ENCODE measurements at places on chromosomes 6 and 20. TPM values are rescaled to one million over a fixed set of nuclear protein-coding genes. Genes with fewer than 3 reads are reported as not detected.

AIF1 gene
- polyA plus RNA-seq = not detected

PTCRA gene
- polyA plus RNA-seq = not detected

- no peak for DNase-seq
Observed at GRCh38 chr6:163197839-163198238, 216.7 kb upstream of the QKI start.

GRCh38 chr6:108565893-108566292, 5.2 kb downstream of the FOXO3 start:
- DNase-seq = no peak

DNA sequence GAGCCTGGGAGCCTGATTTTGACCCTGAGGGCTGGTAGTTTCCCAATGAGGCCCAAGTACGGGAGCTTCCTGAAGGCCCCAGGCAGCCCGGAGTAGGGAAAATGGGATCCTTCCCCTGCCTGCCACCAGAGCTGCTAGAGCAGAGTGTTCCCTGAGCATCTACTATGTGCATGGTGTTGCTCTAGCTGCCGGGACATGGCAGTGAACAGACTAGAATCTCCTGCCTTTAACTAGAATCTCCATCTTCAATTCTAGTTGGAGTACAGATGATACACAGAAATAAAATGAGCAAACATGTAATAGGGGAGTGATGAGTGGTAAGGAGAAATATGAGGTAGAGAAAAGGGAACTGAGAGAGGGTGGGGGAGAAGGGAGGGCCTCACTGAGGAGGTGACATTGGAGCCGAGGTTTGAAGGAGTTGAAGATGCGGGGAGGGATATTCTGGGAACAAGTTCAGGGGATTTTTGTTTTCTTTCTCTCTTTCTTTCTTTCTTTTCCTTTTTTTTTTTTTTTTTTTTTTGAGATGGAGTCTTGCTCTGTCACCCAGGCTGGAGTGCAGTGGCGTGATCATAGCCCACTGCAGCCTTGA, 18.5 kb downstream of the VSTM2L start:
- no peak for DNase-seq

PTK6 gene
- not detected for polyA plus RNA-seq

SUPT3H gene
- 6.0 TPM for polyA plus RNA-seq

DNA sequence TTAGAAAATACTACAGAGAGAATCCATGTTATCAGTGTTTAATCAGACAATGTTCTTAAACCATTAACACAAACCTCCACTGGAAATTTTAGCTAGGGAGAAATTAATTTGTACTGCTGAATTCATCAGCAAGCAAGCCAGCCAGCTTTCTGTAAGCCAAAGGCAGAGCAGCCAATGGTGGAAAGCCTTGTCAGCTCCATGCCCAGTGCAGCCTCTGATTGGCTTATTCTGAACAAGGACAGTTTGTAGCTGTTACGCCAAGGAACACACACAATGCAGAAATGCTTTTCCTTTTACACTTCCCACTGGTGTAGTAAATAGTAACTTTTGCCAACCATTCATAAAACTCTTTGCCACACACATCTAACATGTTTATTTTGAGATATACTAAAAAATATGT, 265.0 kb downstream of the TENT5A start:
- DNase-seq = no peak

GNAS-AS1 gene
- 0.65 TPM for polyA plus RNA-seq

DNA sequence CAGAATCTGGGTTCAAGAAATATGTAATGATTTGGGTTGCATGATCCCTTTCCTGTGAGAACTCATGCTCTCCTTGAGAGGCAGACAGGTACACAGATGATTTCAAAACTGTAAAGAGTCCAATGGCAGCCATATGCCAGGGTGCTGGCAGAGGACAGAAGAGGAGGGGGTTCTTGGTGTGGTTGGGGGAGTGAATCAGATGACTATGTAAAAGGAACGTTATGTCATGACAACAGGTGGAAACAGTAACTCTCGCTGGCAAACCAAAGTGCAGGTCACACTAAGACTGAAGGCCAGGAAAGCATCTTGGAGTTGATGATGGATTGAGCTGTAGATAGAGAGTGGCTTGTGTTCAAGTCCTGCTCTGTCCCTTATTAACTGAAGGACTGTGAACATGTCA, 20.3 kb downstream of the OR2A4 start:
- no peak for DNase-seq

DNA sequence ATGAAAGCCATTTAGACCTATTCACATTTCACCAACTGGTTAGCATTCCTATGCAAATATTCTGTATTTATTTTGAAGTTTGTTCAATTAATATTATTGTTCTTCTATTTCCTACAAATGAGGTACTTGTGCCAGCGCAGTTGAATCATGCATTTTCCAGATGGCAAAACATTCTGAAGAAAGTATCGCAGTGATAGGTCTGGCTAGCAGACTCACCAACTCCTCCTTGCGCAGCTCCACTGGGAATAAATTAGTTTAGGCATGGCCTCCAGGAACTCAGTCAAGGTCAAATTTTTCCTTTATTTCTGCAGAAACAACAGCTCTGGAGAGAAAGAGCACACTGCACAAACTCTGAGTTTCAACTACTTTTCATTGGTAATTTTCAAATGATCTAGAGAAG, 437.7 kb downstream of the COL12A1 start:
- DNase-seq = no peak

PAK5 gene
- not detected for polyA plus RNA-seq

DNA sequence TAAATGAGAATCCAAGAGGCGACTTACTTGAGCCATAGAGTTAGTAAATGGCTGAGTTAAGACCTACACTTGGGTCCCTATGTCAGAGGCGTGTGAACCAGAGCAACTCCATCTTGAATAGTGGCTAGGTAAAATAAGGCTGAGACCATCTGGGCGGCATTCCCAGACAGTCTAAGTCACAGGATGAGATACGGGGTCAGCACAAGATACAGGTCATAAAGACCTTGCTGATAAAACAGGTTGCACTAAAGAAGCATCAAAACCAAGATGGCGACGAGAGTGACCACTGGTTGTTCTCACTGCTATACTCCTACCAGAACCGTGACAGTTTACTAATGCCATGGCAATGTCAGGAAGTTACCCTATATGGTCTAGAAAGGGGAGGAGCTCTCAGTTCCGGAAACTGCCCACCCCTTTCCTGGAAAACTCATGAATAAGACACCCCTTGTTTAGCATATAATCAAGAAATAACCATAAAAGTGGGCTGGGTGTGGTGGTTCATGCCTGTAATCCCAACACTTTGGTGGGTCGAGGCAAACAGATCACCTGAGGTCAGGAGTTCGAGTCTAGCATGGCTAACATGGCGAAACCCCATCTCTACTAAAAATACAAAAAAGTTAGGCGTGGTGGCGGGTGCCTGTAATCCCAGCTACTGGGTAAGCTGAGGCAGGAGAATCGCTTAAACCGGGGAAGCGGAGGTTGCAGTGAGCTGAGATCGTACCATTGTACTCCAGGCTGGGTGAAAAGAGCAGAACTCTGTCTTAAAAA, 43.9 kb upstream of the EEF1A1 start:
- DNase-seq = no peak

- no peak for DNase-seq
Observed at GRCh38 chr6:45577836-45578504, 200.2 kb upstream of the SUPT3H start.

FAM120B gene
- 13.9 TPM for polyA plus RNA-seq

SAMD3 gene
- 2.4 TPM for polyA plus RNA-seq

- DNase-seq = no peak
Observed at GRCh38 chr20:50722424-50723155, 8.8 kb upstream of the PARD6B start.

DNA sequence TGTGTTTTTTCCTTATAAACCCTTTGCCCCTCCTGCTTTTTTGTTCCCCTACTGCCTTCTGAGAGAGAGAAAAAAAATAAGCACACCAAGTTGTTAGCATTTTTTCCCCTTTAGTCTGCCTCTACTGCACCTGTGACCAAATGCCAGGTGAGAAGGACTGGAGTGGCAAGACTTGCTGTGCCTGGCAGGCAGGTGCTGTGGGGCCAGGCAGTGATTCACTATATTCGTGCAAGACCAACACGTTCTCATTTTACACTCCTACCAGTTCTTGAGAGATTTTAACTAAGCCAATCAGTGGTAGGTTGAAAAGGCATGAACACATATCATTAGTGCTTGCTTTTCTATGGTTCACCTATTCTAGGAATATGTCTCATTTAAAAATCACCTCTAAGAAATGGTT, 109.7 kb downstream of the FIG4 start:
- no peak for DNase-seq

DNA sequence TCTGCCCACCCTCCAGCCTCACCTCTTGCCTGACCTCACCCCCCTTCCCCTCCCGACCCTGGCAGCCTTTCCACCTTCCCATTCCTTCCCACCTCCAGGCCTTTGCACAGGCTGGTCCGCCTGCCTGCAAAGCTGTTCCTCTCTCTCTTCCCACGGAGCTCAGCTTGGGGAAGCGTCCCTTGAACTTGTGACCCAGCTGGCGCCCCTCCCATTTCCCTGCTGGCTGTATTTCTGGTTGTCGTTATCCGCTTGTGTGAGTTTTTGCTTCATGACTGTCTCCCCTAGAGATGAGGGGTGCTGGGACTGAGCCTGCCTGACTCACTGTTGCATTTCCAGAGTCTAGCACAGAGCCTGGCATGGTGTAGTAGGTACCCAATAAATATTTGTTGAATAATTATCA, 32.5 kb downstream of the VSTM2L start:
- no peak for DNase-seq

GRCh38 chr20:53918020-53918311, 152.4 kb downstream of the BCAS1 start:
- DNase-seq = no peak

DNA sequence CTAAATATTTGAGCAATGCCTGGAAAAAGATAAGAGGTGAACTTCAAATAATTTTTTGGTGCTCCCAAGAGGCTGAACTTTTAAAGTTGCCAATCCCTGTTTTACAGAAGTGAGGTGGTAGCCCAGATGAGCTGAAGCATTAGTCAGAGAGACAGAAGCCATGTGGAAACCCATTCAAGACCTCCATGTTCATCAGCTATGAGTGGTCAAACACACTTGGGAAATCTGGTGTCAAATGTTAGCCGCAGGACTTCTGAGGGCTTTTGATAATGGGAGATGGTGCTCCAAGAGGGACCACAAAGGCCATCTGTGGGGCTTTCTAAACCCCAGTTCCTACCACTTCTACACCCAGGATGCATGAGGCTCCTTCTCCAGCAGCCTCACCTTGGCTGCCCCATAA, 77.5 kb upstream of the MRPS10 start:
- no peak for DNase-seq

RALY gene
- 106 TPM for polyA plus RNA-seq

UBE2C gene
- polyA plus RNA-seq = 27.8 TPM

DNA sequence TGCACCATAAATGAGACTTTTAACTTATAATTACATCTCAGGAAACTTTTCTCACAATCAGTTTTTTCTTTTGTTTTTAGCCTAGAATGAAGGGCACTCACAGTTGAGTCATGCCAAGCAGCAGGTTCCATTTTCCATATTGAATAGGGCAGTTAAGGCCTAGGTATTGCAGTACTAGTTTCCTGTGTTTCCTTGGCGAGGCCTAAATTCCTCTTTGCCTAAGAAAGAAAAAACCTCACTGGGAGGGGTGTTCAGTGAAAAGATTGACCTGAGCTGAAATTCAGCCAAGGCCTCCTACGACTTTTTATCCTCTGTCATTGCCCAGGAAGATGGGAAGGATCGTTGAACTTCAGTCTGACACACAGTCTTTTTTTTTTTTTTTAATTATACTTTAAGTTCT, 85.5 kb downstream of the IMPG1 start:
- DNase-seq = no peak

DNA sequence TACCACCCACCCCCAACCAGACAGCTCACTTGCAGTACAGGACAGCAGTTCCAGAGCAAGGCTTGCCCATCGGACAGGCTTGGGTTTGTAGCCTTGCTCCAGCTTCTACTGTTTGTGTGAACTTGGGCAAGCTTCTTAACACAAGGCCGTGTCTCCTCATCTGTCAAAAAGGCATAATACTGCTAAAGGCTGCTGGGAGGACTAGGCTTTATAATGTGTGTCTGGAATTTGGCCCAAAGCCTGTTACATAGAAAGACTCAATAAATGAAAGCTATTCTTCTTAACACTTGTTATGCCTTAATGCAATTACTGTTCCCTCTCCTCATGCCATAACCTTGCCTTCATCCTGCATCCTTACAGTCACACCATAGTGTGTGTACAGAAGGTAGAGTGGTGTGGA, 43.4 kb downstream of the LYRM4 start:
- no peak for DNase-seq

- DNase-seq = no peak
Observed at GRCh38 chr6:99592900-99593299, 13.7 kb upstream of the PRDM13 start.

DNA sequence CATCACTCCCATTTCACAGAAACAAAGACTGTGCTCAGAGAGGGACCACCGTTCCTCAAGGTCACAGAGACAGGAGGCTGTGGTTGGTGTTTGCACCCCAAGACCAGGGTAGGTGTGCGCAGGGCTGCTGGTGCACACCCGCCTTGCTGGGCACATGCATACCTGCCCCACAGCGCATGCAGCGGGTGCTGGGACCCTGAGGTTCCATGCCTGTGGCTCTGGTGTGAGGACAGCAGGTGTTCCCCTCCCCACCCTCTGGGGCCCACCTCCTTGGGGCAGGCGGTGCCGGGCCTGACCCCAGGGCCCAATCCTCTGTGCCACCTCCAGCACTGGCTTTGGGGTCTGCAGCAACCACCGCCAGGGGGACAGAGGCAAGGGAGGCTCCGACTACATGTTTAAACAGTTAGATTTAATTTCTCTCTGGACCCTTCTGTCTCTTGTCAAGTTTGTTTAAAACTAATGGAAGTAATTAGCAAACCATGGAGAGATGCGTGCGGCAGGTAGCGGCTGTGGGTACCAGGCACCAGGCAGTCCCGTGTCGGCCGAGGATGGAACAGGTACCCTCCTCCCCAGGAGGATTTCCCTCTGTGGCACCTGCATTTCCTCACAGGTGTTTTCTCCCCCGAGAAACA, 327.8 kb downstream of the TAF4 start:
- no peak for DNase-seq

JPH2 gene
- polyA plus RNA-seq = 1.6 TPM

DNA sequence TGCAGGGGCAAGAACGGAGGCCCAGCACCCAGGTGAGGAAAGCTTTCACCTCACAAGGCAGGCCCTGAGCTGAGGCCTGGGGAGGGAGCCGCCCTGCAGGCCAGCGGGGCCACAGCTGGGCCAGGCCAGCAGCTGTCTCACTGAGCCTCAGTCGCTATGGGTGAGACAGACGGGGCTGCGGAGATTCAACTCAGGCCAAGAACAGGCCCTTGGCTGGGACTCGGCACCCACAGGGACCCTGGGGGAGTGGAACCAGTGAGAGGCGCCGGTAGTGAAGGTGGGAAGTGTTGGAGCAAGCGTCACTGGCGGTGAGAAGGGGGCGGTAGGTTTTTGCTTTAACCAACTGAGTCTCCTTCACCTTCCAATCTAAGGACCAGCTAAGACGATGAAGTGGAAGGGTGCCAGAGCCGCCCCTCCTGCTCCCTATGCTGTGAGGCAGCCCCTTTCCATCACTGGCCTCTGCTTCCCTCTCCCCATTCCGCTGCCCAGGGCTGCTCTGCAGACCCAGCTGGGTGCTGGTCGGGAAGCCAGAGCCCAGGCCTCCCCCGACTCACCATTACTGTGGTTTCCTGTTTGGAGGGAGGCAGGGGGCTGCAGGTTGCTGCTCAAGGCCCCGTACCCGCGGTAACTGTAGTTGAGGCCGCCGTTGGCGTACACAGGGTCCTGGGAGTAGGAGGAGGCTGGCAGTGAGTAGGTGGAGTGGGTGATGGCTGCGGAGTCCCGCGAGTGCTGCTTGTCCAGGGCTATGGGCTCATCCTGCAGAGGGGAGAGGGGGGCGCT, 93.7 kb downstream of the ASXL1 start:
- no peak for DNase-seq

GRCh38 chr6:99514089-99514488, 1.1 kb downstream of the USP45 start:
- DNase-seq = no peak

NRSN1 gene
- polyA plus RNA-seq = not detected

- no peak for DNase-seq
Observed at GRCh38 chr6:109224107-109224875, 129.0 kb downstream of the CEP57L1 start.

All from AG04450 (cell line).